ENCODE measurements at places on chromosomes 3 and 15.

- peak; percentile 8 for DNase-seq
Measured at GRCh38 chr15:60708684-60709083, 229.7 kb upstream of the ICE2 start.

DNA sequence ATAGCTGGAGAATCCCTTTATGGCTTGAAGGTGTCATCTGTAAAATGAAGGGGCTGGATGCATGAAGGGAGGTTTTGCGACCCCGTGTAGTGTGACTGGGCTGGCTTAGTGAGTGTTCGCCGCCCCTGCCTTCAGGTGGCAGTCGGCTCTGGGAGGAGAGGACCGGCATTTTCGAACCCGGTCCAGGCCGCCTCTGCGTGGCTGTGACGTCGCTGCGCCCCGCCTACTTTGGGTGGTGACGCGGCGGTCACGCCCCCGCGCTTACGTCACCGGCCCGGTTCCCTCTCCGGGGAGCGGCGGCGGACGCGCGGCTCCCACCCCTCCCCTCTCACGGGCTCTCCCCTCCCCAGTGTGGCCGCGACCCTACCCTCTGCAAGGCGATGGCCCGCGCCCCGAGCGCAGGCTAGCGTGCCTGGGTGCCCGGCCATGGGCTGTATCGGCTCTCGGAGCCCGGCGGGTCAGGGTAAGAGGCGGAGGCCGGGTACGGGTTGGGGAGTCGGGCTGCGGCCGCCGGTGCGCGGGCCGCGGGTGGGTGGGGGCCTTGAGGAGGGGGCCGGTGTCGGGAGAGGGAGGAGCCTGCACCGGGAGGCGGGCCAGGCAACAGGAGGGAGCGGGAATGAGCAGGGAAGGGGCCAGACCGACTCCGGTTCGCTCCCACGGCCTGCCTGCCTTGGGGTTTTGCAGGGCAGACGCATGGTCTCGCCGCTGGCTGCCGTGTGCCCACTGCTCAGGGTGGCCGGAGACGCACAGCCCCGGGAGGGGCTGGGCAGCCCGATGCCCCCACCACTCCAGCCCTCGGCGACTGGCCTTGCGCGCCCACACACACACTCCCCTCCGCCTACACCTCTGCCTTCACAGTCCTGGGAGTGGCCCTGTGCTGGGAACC lies 1.5 kb upstream of the FAM131A start:
- peak; percentile 83 for DNase-seq

- peak; percentile 19 for DNase-seq
Measured at GRCh38 chr3:43691120-43691995, 620 bp downstream of the ABHD5 start.

DNA sequence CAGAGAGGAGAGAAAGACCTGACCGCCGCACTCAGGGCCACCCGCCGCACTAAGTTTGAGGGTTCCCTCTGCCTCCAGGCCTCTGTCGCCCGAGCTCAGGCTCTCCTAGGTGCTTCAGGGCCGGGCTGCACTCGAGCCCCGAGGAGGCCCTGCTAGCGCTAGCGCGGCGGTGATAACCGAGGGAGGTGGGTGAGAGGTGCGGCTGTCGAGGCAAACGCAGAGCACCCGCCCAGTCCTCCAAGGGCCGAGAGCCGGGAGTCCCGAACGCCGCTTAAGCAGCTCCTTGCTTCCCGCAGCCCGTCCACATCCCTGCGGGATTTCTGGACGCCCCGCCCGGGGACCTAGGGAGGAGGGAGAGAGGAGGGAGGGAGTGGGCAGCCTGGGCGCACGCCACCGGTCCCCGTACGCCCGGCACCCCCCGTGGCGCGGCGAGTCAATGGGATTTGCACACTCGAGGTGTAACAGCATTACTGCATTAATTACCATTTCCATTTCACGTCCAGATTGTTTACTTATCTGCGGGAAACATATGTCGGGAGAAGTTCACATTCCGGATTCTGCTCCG lies 6.8 kb downstream of the SOX14 start:
- no peak for DNase-seq

DNA sequence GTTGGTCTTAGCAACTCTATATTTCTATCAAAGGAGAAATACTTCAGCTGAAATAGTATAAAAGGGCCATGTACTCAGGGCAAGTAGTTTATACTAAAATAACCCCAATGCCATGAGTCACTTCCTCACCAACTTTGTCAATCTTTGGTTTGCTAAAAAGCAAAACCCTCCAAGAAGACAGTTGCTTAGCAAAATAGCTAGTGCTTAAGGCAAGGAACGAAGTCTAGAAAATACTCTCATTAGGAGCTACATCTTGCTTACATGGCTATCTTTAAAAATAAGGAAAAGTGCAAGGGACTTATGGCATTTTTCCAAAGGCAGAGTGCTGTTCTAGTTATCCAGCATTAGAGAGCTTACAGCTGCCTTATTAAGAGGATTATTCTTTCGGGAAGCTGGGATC lies 28.4 kb downstream of the P3H2 start:
- DNase-seq, result peak; percentile 72

- no peak for DNase-seq
Measured at GRCh38 chr3:127196002-127196401, 3.1 kb downstream of the PRR23E start.

DNA sequence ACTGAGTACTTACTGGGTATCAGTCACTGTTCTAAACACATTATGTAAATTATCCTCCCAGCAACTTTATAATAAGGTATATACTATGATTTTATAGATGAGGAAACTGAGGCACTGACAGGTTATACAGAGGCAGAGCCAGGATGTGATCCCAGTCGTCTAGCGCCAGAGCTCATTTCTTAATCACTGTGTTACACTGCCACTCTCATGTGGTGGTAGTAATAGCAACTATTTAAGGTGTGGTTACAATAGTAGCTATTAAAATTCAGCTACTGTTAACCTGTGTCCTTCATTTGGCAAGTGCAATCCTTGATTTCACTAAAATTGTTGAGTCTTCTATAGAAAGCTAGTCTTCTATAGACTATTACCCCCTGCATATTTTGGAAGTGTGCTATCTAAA lies 43.1 kb upstream of the TRPC1 start:
- no peak for DNase-seq

GRCh38 chr3:138442433-138442832 lies 8.0 kb downstream of the ESYT3 start:
- DNase-seq, result peak; percentile 69

DNA sequence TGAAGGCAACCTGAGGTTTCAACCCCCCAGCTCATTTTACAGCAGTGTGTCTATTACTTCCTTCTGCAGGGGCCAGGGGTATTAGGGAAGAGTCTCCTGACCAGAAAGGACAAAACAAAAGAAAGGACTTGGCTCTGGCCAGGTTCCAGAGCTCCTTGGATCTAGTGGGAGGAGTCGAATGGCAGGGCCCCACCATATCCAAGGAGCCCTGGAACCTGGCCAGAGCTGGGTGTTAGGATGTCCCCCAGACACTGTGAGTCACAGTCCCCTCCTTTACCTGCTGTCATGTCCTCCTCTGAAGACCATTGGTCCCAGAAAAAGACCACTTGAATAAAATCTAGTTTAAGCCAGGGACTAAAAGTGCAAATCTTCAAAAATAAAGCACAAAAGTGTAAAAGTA lies 113.2 kb downstream of the EEFSEC start:
- no peak for DNase-seq

GRCh38 chr15:89383365-89384175 lies 48.9 kb upstream of the POLG start:
- no peak for DNase-seq

GRCh38 chr15:58378241-58379085 lies 53.3 kb upstream of the LIPC start:
- peak; percentile 34 for DNase-seq

DNA sequence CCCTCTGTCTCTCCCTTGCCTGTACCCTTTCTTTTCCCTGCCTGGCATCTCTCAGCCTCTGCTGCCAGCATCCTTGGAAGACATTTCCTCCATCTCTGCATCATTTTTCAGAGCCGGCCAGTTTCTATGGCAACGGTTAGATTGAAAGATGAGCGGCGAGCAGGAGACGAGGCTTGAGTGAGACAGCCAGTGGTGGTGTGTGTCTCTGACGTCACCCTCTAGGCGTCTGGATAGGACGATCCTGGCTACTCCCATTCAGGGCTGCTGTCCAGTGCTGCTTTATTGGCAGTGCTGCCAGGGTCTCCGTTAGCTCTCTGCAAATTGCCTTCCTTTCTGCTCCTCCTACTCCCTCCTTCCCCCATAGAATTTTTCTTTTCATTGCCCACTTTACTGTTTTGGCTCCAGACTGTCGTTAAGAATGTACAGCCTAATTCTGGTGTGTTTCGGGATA lies 57.9 kb downstream of the TRAK1 start:
- peak; percentile 84 for DNase-seq

DNA sequence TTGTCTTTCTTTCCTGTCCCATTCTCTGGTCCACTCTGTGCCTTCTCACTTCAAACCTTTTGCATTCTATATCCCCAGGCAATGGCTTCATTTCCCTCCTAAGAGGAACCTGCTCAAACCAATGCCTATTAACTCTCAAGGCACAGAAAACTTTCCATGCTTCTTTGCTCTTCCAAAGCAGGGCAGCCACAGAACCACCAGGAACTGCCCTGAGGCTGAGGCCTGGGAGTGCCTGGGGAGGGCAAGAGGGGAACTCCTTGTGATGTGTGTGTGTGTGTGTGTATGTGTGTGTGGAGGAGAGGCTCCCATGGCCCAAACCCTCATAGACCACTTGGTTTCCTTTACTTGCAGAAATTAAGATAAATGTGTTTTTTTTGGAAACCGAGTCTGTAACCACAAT lies 14.1 kb upstream of the PGPEP1L start:
- no peak for DNase-seq

GRCh38 chr3:122246199-122246598 lies 62.7 kb downstream of the CASR start:
- DNase-seq, result no peak

GRCh38 chr3:139572847-139573672 lies 33.5 kb upstream of the RBP1 start:
- DNase-seq, result no peak

DNA sequence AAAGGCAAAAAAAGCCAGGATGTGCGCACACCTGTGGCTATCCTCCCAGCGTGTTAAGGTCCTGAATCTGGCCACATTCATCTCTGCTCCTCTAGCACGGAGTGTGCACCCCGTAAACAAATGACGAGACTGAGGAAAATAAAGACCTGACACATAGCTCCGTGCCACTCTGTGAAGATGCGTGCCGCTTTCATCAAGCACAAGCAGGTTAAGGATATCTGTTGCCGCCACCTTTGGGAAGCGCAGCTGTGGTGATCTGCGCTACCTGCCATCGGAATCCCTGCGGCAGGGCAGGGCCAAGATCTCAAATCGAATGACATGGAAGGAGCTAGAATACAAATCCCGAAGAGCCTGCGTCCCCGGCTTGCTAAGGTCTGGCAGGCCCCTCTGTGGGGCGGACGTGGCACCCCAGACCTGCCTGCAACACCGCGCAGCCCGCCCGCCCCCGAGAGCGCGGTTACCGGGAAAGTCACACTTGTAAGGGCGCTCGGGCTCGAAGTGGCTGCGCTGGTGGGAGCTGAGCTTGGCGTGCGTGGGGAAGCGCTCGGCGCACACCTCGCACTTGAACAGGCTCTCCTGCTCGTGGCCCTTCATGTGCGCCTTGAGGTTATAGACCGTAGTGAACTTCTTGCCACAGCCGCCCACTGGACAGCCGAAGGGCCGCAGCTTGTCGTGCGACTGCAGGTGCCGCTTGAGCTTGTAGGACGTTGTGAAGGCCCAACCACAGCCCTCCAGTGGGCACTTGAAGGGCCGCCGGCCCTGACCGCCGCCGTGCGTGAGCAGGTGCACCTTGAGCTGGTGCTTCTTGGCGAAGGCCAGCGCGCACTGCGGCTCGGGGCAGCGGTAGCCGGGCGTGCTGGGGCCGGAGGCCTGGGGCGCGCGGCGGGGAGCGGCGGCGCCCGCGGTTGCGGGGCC lies 936 bp downstream of the ZXDC start:
- peak; percentile 21 for DNase-seq

DNA sequence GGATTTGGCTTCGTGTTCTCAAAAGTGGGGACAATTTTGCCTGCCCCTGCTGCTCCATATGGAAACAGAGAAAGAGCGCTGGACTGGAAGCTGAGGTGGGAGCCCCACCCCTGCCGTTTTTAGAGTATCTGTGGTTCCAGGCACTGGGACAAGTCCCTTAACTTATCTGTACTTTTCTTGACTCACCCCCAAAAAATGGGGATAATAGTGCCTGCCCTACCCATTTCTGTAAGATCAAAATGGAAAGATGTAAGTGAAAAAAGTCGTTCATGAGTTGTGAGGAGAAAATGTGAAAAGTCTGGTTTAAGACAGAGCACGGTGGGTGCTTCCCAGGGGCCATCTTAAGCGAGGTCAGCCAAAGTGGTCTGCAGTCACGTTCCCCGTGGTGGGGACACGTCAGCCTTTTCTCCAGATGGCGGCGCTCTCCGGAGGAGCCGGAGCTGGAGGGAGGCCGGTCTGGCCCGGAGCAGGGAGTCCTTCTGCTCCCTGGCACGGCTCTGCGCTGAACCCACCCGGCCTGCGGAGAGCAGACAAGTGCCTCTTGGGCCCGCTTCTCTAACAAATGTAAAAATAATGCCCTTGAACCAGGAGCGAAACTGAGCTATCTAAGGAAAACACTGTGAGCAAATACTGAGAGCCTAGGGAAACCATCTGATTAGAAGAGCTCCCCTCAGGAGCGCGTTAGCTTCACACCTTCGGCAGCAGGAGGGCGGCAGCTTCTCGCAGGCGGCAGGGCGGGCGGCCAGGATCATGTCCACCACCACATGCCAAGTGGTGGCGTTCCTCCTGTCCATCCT lies at the start of gene CLDN18:
CLDN18 (plus strand) TSS at position 690 of the 797 bp plus-strand sequence; CDS start at position 751, 61 bp downstream.
- DNase-seq, result no peak

GRCh38 chr15:98799461-98800390 lies 151.4 kb downstream of the IGF1R start:
- DNase-seq, result peak; percentile 7

- DNase-seq, result no peak
Measured at GRCh38 chr3:60445446-60445845, 805.8 kb downstream of the FHIT start.

- no peak for DNase-seq
Measured at GRCh38 chr3:32397941-32398340, 6.3 kb downstream of the CMTM7 start.

DNA sequence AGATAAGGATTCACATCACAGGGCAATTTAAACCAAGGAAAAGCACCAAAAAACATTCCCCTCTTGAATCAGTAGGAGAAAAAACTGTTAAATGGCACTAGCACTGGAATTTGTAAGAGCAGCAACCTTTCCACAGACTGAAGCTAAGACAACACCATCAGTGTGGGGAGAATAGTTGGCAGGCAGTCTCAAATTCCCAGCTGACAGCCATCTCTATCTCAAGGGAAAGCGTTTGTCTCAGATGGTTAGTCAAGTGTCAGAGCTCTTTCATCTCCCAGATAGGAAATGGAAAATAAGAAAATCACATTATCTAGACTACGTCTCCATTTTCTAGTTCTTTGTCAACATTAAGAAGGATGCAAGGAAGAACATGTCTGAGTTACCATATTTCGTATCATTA lies 228.7 kb downstream of the WDR72 start:
- DNase-seq, result no peak

GRCh38 chr15:59105854-59106253 lies 908 bp downstream of the CCNB2 start:
- DNase-seq, result no peak

Data from AG08395 (cell line).